Esophagus mucosa (tissue), 1 donor: ENCODE measurements at places on chromosomes 1 and 21. TPM values are rescaled to one million over a fixed set of nuclear protein-coding genes. Genes with fewer than 3 reads are reported as not detected.

HEYL gene
- 0.44 TPM for total RNA-seq

S100A12 gene
- 65.2 TPM for total RNA-seq

WDR64 gene
- not detected for total RNA-seq

PDPN gene
- total RNA-seq, result 19.9 TPM

GRCh38 chr21:22356663-22357062, 1358.5 kb downstream of the NCAM2 start:
- ATAC-seq, result no peak

DNA sequence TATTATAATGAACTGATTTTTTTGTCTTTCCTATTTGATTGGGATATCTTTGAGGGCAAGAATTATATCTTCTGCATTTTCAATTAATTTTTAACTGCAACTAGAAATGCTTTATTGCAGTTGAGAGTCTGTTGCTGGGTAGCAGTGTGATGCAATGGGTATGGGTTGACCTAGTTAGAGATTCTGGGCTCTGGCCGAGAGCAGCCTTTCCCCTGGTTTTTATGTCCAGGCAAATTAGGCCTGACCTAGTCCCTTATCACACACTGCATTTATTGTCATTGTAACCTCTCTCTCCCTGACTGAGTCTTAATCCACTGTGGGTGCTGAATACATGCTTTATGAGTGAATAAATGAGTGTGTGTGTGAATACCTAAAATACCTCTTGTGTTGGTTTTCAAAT, 206.4 kb upstream of the PTGFR start:
- no peak for ATAC-seq

DNA sequence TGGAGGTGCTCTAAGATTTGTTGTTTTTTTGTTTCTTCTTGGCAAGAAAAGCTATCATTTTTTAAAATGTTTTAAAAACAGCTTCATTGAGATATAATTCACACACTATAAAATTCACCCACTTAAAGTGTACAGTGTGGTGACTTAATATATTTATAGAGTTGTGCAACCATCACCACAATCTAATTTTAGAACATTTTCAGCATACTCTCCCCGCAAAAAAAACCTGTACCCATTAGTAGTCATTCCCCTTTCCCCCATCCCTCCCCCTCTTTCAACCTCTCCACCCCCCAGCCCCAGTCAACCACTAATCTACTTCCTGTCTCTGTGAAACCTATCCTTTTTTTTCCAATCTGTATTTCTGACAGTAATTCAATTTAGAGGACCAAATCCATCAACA, 30.6 kb downstream of the ZC3H11B start:
- ATAC-seq, result no peak

DNA sequence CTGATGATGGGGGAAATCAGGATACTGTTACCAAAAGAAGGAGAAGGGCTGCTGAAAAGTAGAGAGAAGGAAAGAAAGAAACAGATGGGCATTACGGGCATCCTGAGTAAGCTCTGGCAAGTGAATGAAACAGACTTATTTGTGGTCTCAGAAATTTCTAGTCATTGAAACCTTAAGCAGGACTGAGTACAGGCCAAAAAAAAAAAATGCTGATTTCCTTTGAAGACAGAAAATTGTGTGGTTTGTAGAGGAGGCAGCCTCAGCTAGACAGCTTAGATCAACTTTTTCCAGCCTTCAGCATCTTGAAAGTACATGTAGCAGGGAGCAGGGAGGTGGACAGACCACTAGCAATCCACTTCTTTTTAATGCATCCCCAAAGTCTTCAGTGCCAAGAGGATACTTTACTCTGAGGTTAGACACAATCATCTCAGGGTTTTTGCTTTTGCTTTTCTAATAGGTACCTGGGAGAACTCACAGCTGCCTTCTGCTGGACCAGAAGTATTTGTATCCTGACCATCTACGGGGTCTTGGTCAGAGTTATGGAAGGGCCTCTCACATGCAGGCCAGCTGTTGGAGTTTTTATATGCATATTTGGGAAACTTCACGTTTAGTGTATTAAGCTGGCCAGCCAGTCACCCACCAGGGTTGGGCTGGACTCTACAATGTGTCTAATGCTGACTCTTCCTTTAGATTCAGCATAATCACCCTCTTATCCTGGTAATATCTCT, 10.6 kb upstream of the CAPZB start:
- no peak for ATAC-seq

GRCh38 chr1:175802407-175803123, 59.2 kb upstream of the TNR start:
- ATAC-seq, result no peak

DNA sequence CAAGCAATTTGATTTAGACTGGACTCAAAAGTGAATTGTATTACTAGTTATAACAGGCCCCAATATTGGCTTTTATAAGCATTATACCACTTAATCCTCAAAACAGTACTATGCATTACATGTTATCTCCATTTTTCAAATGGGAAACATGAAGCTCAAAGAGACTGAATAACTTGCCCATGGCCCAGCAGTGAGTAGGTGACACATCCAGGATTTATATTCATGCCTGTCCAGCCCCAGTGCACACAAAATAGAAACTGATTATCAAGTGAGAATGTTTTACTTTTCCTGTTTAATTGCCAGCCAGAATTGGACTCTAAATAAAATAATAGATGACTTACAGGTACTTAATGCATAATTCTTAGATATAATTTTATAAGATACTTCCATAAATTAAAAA, 82.9 kb downstream of the NIBAN1 start:
- no peak for ATAC-seq

DNA sequence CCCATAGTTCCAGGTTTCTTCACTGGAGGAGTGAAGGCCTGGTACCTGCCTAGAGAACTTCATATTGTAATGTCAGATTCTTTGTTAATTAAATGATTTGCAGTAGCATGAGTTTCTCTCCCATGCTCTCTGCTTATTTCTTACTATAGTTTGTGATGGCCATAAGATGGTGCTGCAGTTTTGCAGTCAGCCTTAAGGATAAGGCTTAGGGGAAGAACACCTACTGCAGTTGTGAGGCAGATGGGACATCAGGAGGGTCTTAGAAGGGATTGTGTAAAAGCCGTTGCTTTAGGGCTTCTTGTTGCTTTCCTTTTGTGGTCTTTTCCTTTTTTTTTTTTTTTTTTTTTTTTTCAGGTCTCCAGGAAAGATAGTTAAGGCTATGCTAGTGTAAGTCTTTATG, 61.8 kb downstream of the MACF1 start:
- no peak for ATAC-seq
